ENCODE measurements at places on chromosomes 2 and 18.

DNA sequence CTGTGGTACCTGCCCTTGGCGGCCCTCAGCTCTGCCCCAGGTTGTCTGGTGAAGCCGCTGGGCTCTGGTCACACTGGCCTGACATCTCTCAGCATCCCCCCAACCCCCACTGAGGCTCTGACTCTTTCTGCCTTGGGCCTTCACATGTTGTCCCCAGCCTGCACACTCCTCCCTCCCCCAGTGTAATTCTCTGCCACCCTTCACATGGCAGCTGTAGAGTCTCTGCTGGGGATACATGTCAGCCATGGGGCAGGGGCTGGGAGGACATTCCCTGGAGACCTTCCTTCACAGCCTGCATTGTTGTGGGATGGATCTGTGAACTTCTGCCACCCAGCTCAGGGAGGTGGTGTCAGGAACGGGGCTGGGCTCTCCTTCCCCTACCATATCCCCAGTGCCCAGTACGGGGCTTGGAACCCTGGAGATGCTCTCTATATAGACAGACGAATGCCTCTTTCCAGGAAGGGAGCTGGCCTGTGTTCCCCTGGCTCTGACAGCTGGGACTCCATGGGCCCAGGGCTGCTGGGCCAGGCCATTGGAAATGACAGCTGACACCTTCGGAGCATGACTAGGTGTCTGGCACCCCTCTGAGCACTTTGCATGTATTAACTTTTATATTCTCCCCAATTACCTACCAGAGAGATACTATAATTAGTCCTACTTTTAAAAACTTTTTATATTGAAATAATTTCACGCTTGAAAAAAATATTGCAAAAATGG, 151.5 kb downstream of the INHBB start:
- no peak for DNase-seq

DNA sequence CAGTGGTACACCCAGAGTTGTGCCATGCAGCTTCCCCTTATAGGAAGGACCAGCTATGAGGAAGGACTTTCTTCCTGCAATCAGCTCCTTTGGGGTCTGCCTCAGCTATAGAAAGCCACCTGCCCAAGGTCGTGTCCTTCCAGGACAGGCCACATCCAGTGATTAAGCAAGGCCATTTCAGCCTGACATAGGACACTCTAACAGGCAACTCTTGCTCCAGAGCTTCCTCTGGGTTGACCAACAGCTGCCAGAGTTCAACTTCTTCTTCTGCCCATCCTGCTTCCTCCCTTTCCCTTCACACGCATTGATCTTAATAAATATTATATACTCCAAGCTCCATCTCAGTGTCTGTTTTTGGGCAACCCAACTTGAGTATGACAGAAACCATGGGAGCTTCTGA, 12.8 kb downstream of the LRP2 start:
- DNase-seq, result peak; percentile 7

GRCh38 chr18:37199741-37200140, 365.9 kb downstream of the CELF4 start:
- DNase-seq, result no peak

DNA sequence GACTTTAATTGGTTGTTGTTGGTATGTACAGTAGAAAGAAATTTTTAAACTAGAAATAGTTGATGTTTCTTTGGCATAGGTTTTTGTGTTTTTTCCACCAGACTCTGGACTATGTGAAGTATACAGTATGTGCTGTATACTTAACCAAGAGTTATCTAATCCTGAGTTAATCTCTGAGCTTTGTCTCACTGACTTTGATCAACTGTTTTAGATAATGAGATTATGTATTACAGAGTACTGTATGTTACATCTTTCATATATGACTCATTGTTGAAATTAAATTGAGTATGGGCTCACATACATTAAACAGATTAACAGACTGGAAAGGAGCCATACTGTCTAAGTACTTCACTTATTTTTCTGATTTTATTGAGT, 38.0 kb downstream of the ACTR2 start:
- DNase-seq, result no peak

- DNase-seq, result peak; percentile 65
These were observed 35.8 kb downstream of the CIB4 start for GRCh38 chr2:26605195-26605998.

GRCh38 chr2:196887431-196887830, 39.1 kb downstream of the PGAP1 start:
- DNase-seq, result no peak

DNA sequence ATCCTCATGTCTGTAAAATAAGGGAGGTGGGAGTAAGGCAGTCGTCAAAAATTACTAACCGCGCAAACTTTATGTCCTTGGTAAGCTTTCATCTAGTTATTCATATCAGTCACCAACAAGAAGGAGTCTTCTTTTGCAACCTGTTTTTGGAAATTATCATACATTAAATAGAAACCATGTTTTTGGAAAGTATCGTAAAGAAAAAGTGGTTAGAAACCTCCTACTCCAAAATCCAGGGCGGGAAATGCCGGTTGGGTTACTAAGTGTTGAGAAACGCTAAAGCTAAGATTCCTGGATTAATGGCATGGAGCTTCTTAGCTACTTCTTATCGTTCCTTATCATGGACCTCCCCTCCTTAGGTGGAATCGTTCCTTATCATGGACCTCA, 778 bp downstream of the BBS5 start:
- DNase-seq, result no peak

GRCh38 chr2:115162494-115163293, 720.3 kb downstream of the DPP10 start:
- DNase-seq, result no peak

Data from suppressor macrophage treated with lipopolysaccharide for 1 hour (primary cell).